ENCODE measurements at places on chromosomes 4 and X.

GRCh38 chrX:120768681-120769080 is 107.0 kb downstream of the CT47B1 start:
- DNase-seq: peak; percentile 45

GRCh38 chr4:10944321-10944720 is 259.8 kb upstream of the CLNK start:
- DNase-seq: no peak

GRCh38 chr4:2591189-2591588 is 54.7 kb downstream of the FAM193A start:
- no peak for DNase-seq

DNA sequence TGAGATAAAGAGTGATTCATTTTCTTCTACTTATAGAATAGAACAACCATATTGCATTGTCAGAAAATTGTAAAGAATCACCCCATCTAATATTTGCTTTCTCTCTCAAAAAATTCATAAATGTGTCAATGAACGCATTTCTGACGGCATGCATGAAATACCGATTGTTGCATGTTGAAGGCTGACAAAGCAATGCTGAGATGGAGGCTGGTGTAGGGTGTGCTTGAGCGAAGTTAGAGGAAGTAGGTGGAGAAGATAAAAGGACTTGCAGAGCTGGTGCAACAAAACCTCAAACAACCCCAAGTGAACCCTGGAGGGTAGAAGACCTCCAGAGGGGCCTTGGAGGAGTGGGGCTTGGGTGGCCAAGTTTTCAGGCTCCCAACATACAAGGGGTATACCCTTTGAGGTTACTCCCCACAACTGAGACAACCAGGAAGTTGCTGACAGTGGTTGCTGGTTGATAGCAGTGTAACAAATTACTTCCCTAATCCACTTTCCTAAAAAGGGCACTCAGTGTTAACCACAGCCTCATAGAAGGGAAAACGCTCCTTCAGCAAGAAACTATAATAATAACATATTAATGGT is 452.7 kb downstream of the NLGN4X start:
- no peak for DNase-seq

DNA sequence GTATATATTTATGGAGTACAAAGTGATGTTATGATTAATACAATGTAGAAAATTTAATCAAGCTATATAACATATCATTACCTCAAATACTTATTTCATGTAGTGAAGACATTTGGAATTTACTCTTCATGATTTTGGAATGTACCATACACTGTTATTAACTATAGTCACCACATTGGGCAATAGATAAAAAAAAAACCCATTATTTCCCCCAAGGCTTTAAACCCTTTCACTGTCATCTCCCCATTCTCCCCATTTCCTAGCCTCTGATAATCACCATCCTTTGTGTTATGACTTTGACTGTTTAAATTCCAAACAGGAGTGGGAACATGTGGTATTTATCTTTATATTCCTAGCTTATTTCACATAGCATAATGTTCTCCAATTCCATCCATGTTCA is 2189.1 kb upstream of the AGA start:
- DNase-seq: peak; percentile 73

- DNase-seq: peak; percentile 74
Measured at GRCh38 chrX:22389556-22390179, 117.0 kb downstream of the CBLL2 start.

DNA sequence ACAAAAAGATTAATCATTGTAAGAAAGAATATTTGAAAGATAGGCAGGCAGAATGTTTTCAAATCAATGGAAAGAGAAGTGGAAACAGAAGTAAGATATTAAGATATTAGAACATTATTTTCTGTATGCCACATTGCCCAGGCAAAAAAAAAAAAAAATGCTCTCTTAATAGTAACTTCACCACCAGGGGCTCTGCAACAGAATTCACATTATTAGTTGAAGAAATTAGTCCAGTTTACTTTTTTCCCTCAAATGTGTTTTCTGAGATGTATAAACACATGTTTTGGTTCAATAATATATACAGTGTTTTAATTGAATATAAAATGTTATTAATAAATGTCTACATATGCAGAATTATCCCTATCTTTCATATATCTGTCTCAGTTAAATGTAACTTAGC is 78.0 kb upstream of the ADAD1 start:
- DNase-seq: no peak

DNA sequence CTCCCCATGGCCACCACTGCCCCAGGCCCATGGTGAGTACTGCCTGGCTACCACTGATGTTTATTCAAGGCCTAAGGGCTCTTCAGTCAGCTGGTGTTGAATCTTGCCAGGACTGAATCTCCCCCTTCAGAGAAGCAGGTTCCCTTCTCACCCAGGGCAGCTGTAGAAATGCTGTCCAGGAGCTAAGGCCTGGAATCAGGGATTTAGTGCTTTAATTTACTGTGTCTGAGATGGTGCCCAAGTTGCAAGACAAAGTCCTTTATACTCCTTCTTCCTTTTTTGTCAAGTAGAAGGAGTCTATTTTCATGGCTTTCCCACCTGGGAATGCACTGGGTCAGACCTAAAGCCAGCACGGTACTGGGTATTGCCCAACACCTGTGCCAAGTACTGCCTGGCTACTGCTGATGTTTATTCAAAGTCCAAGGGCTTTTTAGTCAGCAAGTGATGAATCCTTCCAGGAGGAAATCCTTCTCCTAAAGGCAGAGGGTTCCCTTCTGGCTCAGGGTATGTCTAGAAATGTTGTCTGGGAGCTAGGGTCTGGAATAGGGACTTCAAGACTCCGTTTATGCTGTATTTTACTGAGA is 117.6 kb upstream of the ATOH1 start:
- no peak for DNase-seq

- DNase-seq: peak; percentile 46
Measured at GRCh38 chr4:140935254-140935653, 179.1 kb upstream of the TBC1D9 start.

- DNase-seq: no peak
Measured at GRCh38 chrX:70183091-70183490, 5.8 kb downstream of the DGAT2L6 start.

DNA sequence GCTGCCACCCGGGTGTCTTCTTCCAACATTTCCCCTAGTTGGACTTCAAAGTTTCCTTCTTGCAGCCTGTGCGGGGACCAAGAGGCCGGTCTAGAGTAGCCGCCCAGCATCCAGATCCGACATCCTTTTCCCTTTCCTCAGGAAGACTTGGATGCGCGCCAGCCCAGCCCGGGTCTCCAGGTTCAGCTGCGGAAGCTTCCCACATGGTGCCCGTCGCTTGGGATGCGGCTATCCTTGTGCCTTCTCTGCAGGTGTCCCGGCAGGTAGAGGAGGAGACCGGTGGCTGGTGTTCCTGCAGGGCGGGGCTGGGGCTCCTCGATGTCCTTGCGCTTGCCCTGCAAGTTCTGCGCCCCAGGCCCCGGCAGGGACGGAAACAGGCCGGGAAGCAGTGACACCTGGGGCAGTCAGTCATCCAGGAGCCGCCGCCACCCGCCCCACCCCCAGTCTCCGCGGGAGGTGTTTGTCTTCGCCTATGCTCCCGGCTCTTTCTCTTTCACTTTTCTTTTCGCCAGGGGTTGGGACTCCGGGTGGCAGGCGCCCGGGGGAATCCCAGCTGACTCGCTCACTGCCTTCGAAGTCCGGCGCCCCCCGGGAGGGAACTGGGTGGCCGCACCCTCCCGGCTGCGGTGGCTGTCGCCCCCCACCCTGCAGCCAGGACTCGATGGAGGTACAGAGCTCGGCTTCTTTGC is at the start of gene IL15:
Gene IL15 (plus strand): TSS at position 502 of the 689 bp plus-strand sequence. CDS start 82,882 bp downstream, outside the sequence.
- DNase-seq: peak; percentile 55

DNA sequence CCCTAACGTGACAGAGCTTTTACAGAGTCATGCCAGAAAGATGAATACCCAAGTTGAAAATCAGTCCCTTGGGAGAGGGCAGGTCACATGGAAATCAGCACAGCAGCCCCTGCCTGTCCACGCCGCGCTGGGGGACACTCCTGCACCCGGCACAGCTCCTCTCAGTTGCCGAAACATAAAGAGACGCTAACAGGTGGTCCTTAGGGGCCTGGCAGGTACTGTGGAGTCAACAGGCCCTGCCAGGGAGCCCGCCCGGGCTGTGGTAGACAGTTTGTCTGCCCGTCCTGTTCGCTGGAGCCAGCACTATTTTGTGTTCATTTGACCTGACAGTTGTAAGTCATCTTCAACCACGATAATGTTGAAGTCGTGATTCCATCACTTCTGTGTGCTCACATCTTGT is 30.5 kb downstream of the NELFA start:
- no peak for DNase-seq

- no peak for DNase-seq
Measured at GRCh38 chr4:26854701-26855100, 5.9 kb upstream of the STIM2 start.

DNA sequence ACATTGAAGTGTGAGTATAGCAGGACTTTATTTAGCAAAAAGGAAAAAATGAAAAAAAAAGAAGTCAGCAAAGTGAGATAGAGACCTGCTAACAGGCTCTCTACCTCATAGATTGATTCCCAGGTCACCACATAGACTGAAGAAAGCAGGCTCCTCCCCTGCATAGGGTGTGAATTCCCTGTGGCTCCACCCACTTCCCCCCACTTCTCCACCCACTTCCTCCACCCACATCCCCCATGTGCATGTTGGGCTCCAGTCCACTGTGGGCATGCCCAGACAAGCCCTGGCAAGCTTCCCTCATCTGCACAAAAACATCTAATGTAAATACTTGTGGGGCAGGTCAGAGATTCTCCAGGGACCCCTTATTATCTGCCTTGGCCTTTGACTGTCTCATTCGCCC is 97.8 kb downstream of the TMEM47 start:
- peak; percentile 9 for DNase-seq

GRCh38 chr4:177907736-177908424 is 465.6 kb upstream of the AGA start:
- DNase-seq: no peak

DNA sequence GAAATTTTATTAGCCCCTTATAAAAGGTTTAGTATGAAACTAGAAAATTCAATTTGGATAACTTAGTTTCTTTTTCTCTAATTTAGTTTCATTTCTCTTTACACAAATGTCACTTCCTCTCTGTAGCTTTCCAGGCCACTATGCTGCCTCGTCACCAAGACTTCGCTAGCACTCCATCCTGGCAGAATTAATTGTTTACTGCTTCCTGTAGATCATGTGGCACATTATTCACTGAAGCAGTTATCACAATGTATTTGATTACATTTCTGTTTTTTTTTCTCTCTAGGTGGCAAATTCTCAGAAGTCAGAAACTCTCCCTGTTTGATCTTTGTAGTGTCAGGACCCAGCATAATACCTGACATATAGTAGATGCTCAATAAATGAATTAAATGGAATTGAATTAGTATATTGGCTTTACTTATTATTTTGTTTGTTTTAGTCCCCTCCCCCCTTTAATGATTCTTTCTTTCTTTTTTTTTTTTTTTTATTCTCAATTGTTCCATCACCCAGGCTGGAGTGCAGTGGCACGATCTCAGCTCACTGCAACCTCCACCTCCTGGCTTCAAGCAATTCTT is 9.3 kb upstream of the SAT1 start:
- DNase-seq: no peak

DNA sequence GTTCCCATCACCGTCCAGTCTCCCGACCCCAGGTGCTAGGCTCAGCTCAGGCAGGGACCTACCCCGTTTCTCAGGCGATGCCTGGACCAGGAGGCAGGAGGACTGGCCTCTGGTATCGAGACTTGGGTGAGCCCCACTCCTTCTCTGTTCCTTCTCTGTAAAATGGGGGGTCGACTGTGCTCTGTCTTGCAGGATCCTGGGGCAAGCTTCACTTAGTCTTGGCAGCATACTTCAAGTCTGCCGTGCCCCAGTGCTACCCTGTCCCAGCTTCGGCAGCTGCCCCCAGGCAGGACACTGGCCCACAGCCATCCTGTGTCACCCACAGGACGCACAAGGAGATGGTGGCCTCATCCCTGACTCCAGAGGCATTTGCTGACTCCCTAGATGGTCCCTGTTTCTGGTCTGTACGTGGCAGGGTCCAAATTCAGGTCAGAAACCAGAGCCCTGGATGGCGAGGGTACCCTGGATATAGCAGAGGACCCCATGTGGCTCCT is 7.0 kb upstream of the HAUS7 start:
- no peak for DNase-seq

- no peak for DNase-seq
Measured at GRCh38 chrX:73847100-73847499, 284.1 kb downstream of the CHIC1 start.

DNA sequence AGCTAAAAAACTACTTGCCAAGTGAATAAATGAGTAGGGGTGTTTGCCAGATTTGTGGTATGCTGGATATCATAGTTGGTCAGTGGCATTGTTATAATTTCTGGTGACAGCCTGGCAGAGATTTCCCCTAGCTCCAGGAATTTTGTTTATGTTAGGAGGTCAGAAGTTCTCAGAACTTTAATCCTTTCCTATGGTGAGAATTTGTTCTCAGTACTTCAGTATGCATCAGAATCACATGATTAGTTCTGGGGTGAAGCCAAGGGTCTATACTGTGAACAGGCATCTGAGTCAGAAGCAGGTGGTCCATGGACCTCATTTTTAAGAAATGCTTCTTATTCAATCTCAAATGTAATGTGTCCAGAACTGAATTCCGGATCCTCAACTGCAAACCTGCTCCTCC is 10.5 kb downstream of the RASSF6 start:
- DNase-seq: peak; percentile 14

GRCh38 chr4:18366892-18367291 is 345.3 kb upstream of the LCORL start:
- no peak for DNase-seq

- DNase-seq: no peak
Measured at GRCh38 chr4:155684423-155684822, 17.8 kb downstream of the GUCY1A1 start.

GRCh38 chrX:118726887-118727685 is at the start of gene IL13RA1:
IL13RA1 (plus strand) TSS chrX:118727606; CDS start chrX:118727639, 33 bp downstream.
- peak; percentile 84 for DNase-seq

GRCh38 chr4:185955826-185956543 is 113.0 kb upstream of the TLR3 start:
- DNase-seq: no peak

DNA sequence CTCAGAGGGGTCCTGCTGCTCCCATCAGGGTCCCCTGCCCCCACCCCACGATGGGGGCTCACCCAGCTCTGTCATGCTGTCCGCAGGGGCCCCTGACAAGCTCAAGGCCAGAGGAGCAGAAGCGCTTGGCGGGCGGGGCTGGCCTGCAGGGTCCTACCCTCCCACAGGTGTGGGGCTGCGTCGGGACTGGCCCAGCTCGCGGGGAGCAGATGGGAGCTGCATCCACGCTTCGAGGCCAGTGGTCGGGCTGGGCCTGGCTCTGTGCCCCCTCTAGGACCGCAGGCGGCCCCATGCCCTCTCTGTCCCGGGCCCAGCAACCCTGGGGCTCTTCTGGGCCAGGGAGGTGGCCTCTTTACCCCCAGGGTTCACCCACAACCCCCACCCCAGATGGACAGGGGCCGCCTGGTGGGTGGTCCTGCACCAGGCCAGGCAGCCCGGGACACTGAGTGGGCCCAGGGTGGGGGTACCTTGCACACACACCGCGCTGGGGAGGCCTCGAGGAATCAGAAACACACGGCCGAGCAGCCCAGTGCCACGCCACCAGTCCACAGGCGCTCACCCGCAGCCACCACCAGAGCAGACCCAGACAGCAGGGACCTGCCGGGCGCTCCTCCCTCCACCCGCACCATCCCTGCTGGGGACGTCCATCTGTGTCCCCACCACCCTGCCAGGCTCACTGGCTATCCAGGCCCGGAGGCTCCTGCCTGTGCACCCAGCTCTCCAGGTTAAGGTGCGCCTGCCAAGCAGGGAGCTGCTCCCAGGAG is 30.0 kb downstream of the TACC3 start:
- no peak for DNase-seq

- DNase-seq: no peak
Measured at GRCh38 chr4:26763063-26763462, 97.6 kb upstream of the STIM2 start.

- DNase-seq: peak; percentile 35
Measured at GRCh38 chrX:96480081-96480480, 204.6 kb upstream of the DIAPH2 start.

Data from fibroblast of skin of abdomen (primary cell).